Peyer's patch (tissue), 4 donors: ENCODE measurements at places on chromosomes 2 and 18. TPM values are rescaled to one million over a fixed set of nuclear protein-coding genes. Genes with fewer than 3 reads are reported as not detected.

Gene FEV
- total RNA-seq, result 3.2 TPM

DNA sequence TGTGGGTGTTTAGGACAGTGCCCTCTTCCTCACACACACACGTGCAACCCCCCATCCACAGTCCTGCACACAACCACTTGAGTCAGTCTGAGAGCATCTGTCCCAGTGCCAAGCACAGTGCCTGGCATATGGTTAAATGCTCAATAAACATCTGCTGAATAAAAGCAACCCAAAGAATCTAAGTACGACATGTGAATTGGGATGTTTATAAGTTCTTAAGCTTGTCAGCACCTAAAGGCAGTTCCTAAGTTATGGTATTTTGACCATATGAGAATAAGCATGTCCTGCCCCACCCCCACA, 37.8 kb downstream of the CAPN13 start:
- no peak for DNase-seq

GRCh38 chr2:38274286-38275276, 102.5 kb downstream of the ATL2 start:
- no peak for DNase-seq

DNA sequence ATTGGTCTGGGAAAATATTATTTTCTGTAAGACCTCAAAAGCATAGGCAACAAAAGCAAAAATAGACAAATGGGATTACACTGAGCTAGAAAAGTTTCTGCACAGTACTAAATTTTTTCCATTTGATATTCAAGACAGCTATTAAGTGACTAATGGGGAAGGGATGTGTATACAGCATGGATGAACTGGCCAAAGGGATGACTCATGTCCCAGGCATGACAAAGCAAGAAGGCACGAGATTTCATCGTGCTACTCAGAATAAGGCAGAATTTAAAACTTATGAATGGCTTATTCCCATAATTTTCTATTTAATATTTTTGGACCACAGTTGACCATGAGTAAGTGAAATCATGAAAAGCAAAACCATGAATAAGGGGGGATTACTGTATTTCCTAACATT, 1250.1 kb upstream of the GYPC start:
- DNase-seq, result no peak

Gene GNAL
- 2.5 TPM for total RNA-seq
